ENCODE measurements at places on chromosomes 12 and 14.

- no peak for DNase-seq
These were observed 523.7 kb upstream of the FOXG1 start for GRCh38 chr14:28242895-28243294.

DNA sequence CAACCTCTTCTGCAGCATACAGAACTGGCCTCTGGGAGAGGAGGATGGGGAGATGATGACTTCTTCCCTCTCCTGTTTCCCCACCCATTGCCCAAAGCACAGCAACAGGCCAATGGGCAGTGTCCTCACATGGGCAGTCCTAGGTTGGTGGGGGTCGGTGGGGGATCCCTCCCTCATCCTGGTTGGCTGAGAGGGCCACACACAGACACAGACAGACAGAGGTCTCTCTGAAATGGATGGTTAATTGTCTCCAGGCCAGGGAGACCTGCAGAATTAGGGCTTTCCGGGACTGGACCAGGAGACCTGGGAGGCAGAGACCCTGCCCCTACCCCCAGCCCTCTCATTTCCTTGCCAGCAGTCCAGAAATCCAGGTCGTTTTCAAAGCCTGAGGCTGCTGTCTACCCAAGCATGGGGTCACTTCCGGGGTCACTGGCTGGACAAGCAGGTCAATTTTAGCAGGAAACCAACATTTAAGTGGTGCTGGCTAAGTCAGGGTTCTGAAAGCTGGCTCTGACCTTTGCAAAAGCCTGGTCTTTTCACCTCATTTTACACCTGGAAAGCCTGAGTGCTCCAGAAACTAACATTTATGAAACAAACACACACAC, 48.6 kb upstream of the TBX3 start:
- DNase-seq: no peak

DNA sequence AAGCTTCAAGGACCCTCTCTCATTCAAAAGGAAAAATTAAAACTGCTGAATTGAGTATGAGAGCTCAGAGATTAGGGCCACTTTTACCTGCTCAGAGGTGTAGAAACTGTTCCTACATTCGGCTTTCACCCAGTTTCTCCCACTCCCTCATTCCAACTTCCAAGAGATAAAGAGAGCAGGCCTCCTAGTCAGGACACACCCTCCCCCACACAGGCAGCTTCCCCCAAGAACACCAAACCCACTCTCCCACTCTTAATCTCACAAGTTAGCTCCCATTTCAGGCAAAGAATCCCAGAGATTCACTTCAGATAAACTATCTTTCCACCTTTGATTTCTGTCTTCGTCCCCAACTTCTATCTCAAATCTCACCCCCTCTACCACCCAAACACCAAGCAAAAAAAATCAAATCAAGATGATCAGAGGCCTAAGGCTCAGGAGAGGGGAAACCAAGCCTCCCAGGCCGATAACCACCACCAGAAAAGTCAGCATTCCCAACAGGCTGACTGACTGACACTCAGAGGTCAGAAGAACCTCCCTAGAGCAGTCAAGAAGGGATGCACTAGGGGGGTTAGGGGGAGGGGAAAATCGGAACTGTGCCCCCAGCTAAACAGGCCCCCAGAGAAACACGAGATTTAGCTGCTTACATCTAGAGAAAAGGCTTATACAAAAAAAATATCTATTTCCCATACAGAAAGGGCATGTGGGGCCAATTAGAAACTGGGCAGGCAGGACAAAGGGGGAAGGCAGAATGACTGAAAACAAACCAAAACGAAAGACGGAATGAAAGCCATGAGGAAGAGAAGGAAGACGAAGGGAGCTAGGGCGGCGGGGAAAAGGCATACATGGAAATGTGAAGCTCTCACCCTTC, 13.2 kb upstream of the CDH24 start:
- DNase-seq: no peak

DNA sequence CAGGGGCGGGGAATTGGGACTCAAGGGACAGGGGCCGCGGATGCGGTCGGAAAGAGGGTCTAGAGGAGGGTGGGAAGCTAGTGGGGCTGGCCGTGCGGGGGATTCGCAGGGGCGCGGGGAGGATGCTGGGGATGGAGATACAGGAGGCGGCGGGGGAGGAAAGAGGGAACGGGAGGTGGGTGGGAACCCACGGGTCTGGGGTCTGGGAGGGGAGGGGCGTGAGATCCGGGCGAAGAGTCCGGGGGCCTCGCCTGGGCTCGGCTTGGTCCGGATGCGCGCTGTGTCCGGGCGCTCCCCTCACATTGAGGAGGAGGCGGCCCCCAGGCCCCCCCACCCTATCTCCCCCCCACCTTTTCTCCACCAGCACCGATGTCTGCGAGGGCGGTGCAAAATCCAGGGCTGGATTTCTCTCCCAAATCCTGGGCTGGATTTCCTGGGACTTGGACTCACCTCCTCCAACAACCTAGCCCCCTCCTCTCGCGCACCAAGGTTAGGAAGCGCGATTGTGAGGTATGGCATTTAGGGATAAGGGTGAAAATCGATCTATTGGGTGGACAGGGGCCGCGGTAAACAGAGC, at the start of gene AGAP2:
Gene AGAP2 (minus strand): TSS at position 82 of the 577 bp plus-strand sequence. CDS start 496 bp downstream, outside the sequence.
- DNase-seq: no peak
